Fibroblast of skin of right biceps (primary cell): ENCODE measurements at places on chromosomes 16 and 17.

DNA sequence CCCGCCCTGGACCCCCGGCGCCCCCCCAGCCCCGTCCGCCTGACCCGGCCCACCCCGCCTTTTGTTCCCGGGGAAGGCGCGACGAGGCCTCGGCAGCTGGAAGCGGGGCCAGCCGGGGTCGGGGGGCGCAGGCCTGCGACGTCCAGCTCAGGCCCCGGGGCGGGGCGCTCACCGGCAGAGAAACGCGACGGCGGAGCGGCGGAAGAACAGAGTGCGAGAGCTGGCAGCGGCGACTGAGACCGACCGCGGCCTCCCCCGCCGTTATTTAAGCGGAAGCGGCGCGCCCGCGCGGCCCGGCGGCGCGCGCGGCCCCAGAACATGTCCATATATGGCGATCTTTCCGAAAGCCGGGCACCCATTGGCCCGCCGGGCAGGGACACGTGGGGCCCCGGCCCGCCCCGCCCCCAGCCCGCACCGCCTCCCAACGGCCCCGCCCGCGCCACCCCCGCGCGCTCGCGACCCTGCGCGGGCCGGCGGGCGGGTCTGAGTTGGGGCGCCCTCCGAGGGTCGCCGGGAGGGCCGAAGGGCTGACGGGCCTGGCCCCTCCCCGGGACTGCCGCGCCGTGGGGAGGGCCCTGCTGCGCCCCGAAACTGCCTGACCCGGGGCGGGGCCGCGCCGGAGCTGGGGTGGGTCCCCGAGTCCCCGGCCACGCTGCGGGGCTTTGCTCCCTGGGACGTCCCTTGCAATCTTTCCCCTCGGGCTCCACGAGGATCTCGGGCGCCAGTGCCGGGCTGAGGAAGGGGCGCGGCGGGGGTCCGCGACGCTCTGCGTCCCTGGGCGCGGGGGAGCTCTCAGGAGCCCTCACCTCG is at the start of gene ACTG1:
ACTG1 (minus strand) TSS at position 238 of the 810 bp plus-strand sequence. CDS start 445 bp downstream, outside the sequence.
- peak; percentile 97 for DNase-seq

DNA sequence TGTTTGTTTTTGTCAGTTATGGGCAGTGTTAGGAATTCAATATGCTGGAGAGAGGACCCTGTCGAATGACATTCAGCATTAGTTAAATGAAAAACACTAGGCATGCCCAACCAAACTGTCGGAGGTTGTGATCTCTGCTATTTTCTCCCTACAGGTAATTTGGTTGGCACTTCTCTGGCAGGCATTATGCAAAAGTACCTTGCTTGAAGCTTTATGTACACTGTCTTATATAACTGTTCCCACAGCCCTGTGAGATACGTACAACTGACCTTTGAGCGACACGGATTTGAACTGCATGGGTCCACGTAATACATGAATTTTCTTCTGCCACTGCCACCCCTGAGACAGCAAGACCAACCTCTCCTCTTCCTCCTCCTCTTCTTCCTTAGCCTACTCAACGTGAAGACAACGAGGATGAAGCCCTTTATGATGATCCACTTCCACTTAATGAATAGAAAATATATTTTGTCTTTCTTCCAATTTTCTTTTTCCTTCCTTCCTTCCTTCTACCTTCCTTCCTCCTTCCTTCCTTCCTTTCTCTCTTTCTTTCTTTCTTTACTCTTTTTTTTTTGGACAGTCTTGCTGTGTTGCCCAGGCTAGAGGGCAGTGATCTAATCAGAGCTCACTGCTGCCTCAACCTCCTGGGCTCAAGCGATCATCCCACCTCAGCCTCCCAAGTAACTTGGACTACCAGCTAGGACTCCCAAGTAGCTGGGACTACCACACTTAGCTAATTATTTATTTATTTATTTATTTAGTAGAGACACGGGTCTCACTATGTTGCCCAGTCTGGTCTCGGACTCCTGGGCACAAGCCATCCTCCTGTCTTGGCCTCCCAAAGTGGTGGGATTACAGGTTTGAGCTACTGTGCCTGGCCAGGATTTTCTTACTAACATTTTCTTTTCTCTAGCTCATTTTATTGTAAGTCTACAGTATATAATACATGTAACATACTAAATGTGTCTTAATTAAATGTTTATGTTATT is 77.3 kb downstream of the WIPI1 start:
- DNase-seq, result no peak

- DNase-seq, result no peak
Measured at GRCh38 chr17:76597156-76598003, 11.7 kb upstream of the ST6GALNAC2 start.

- DNase-seq, result peak; percentile 69
Measured at GRCh38 chr17:72985882-72986720, 106.4 kb downstream of the SLC39A11 start.

GRCh38 chr16:73287859-73288405 is 240.0 kb upstream of the ZFHX3 start:
- DNase-seq, result no peak

DNA sequence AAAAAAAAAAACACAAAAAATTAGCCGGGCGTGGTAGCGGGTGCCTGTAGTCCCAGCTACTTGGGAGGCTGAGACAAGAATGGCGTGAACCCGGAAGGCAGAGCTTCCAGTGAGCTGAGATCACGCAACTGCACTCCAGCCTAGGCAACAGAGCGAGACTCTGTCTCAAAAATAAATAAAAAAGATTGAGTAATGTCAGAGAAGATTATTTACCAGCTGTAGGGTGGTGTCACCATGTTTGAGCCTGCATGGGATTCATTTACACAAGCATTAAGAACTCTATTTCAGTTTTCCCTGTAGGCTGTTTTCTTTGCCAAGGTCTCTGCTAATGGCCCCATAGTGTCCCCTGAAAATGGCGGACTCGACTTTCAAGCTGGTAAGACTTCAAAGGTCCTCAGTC is 575.0 kb downstream of the CDH13 start:
- DNase-seq, result no peak

DNA sequence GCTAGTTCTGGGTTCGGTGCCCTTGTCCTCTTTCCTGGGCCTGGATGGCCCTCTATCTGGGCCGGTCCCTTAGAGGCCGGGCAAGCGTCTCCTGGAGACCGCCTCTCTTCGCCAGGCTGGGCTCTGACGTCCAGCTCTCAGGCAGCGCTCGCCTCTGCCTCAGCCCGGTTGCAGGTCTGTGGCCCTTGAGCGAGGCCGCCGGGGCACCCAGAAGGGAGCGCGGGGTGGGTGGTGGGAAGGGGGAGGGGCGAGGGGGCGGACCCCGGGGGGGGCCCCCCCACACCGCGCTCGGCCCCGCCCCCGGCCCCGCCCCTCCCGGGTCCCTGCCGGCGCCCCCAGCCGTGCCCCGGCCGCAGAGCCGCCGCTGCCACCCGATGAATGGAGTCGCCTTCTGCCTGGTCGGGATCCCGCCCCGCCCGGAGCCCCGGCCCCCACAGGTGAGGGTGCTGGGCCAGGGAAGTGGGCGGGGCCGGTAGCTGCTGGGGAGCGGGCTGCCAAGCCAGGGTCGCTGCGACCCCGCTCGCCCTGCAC is at the start of gene ARHGAP23:
ARHGAP23 (plus strand) TSS at position 353 of the 531 bp plus-strand sequence; CDS start at position 375, 22 bp downstream.
- peak; percentile 53 for DNase-seq

- DNase-seq, result no peak
Measured at GRCh38 chr16:62216837-62217236, 180.6 kb upstream of the CDH8 start.

GRCh38 chr16:82317411-82318167 is 147.6 kb upstream of the MPHOSPH6 start:
- no peak for DNase-seq

GRCh38 chr17:37274461-37274860 is 101.3 kb upstream of the C17orf78 start:
- no peak for DNase-seq

GRCh38 chr16:48330189-48330840 is 54.9 kb downstream of the SIAH1 start:
- DNase-seq, result no peak

DNA sequence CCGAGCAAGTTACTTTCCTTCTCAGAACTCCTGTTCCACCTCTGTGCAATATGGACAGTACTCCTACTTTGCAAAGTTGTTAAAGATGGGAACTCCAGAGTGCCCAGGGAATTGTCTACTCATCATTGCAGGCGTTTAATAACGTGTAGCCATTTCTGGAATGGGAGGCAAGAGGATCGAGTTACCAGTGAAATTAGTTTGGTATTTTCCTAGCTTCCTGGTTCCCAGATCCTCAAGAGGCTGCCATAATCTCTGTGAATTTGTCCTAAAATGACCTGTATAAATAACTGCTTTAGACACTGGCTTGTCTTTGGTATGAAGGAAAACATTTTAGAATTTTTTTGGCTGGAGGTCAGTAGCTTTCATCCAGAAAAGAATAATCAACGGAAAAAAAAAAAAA is 27.7 kb downstream of the WWOX start:
- peak; percentile 57 for DNase-seq
